Hair follicular keratinocyte (primary cell): ENCODE measurements at places on chromosomes 5 and 9. TPM values are rescaled to one million over a fixed set of nuclear protein-coding genes. Genes with fewer than 3 reads are reported as not detected.

The CDX1 gene
- not detected in 2 replicates for total RNA-seq

The TLX3 gene
- total RNA-seq, result 0.23 TPM in 1 of 2 replicates, not detected in the other

The IL9 gene
- not detected in 2 replicates for total RNA-seq

The ENHO gene
- total RNA-seq, result not detected in 2 replicates

The CNTFR gene
- 0.23 TPM in 1 of 2 replicates, not detected in the other for total RNA-seq

The SPACA9 gene
- 4.5 and 5.6 TPM in 2 replicates for total RNA-seq

The SV2C gene
- 0.08 TPM in 1 of 2 replicates, not detected in the other for total RNA-seq

The PLAC8L1 gene
- total RNA-seq, result 0.23 TPM in 1 of 2 replicates, not detected in the other

The FBLL1 gene
- 0.15 and 1.7 TPM in 2 replicates for total RNA-seq

The DMGDH gene
- total RNA-seq, result not detected in 2 replicates

The ZFYVE16 gene
- 11.7 and 13.1 TPM in 2 replicates for total RNA-seq

The FOXI1 gene
- total RNA-seq, result not detected in 2 replicates

The MED7 gene
- 9.4 and 12.8 TPM in 2 replicates for total RNA-seq

The CTXN3 gene
- not detected in 2 replicates for total RNA-seq

The FGF10 gene
- not detected in 2 replicates for total RNA-seq

The VLDLR gene
- total RNA-seq, result 8.3 and 19.8 TPM in 2 replicates

The TSSK1B gene
- 0.04 and 0.08 TPM in 2 replicates for total RNA-seq

The AFAP1L1 gene
- total RNA-seq, result 10.5 and 14.4 TPM in 2 replicates

The PRRT1B gene
- not detected in 2 replicates for total RNA-seq

The ANAPC2 gene
- total RNA-seq, result 8.4 and 11.1 TPM in 2 replicates

The TRIM36 gene
- 1.7 and 3.7 TPM in 2 replicates for total RNA-seq

The FSD1L gene
- total RNA-seq, result 1.3 and 2.5 TPM in 2 replicates

The JAKMIP2 gene
- 0.19 TPM in 1 of 2 replicates, not detected in the other for total RNA-seq

The PKD2L2 gene
- total RNA-seq, result not detected in 2 replicates

The SLC34A1 gene
- not detected in 2 replicates for total RNA-seq

The UBAP2 gene
- total RNA-seq, result 13.1 and 15.7 TPM in 2 replicates

The ENG gene
- 6.2 and 9.6 TPM in 2 replicates for total RNA-seq

The SPINK13 gene
- not detected in 2 replicates for total RNA-seq

The WHRN gene
- total RNA-seq, result 2.1 and 3.7 TPM in 2 replicates

The SMIM33 gene
- not detected in 2 replicates for total RNA-seq

The GABRG2 gene
- not detected in 2 replicates for total RNA-seq

The ZBTB43 gene
- 4.6 and 6.9 TPM in 2 replicates for total RNA-seq

The FCHSD1 gene
- 9.1 and 20.4 TPM in 2 replicates for total RNA-seq

The TRAF1 gene
- total RNA-seq, result 0.38 and 1.4 TPM in 2 replicates

The LHX2 gene
- 6.0 and 12.3 TPM in 2 replicates for total RNA-seq

The CCL27 gene
- not detected in 2 replicates for total RNA-seq

The SHISAL2B gene
- not detected in 2 replicates for total RNA-seq

The PRKACG gene
- total RNA-seq, result not detected in 2 replicates

The ERBIN gene
- total RNA-seq, result 24.2 and 33.3 TPM in 2 replicates

The GABBR2 gene
- 0.08 TPM in 1 of 2 replicates, not detected in the other for total RNA-seq

The HACD4 gene
- total RNA-seq, result 4.7 and 9.4 TPM in 2 replicates

The GPR151 gene
- not detected in 2 replicates for total RNA-seq
